Mammary epithelial cell (primary cell): ENCODE measurements at places on chromosomes 4 and X. TPM values are rescaled to one million over a fixed set of nuclear protein-coding genes. Genes with fewer than 3 reads are reported as not detected.
A peak's percentile ranks its signal among the peaks of the same experiment; 100 is the strongest.

C4orf36 gene
- 3.0 TPM for polyA plus RNA-seq

TSPAN7 gene
- 0.40 TPM for polyA plus RNA-seq

- no peak for DNase-seq
Observed at GRCh38 chrX:113892401-113892800, 691.5 kb upstream of the HTR2C start.

CFAP99 gene
- polyA plus RNA-seq, result not detected

DNA sequence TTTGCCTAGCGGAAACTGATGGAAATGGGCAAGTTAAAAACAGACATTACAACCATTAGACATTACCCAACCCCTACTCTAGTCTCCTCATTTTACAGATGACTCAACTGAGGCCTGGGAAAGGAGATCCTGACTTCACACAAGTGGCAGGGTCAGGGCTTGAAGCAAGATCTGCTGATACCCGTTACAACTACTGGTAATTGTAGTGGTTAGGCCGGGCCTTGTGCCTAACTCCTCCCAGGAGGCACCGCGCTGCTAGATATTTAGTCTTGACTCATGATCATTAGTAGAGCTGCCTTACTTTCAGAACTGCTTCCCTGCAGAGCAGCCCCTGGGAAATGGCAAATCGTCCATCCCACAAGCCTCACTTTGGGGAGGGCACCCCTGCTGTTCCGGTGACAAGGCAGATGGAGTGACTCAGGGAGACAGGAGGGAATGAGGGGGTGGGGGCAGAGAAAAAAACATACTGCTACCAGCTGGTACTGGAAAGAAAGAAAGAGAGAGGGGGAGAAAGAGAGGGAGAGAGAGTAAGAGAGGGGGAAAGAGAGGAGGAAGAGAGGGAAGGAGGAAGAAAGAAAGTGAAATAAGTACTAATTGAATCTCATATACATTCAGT, 12.2 kb downstream of the ARHGEF6 start:
- peak; percentile 69 for DNase-seq

DNA sequence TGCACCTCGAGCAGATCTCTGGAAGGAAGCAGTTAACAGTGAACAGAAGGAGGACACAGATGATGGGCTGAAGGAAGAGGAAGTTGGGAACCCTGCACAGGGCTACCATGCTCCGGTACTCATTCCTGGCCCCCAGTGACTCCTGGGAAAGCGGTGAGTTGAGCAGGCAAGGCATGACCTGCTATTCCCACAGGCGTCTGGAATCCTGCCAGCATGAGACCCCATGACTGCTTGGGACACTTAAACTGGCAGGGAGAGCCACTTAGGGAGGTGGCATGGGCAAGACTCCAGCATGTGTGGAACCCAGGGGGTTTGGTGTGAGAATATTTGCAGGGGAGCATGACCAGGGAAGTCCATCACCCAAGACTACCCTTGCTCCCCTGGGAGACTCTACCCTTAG, 1056.4 kb upstream of the POU3F4 start:
- no peak for DNase-seq

DNA sequence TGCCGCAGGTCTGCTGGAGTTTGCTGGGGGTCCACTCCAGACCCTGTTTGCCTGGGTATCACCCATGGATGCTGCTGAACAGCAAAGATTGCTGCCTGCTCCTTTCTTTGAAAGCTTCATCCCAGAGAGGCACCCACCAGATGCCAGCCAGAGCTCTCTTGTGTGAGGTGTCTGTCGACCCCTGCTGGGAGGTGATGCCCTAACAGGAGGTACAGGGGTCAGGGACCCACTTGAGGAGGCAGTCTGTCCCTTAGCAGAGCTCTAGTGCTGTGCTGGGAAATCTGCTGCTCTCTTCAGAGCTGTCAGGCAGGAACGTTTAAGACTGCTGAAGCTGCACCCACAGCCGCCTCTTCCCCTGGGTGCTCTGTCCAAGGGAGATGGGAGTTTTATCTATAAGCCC, 162.7 kb downstream of the NAF1 start:
- DNase-seq, result no peak

DNA sequence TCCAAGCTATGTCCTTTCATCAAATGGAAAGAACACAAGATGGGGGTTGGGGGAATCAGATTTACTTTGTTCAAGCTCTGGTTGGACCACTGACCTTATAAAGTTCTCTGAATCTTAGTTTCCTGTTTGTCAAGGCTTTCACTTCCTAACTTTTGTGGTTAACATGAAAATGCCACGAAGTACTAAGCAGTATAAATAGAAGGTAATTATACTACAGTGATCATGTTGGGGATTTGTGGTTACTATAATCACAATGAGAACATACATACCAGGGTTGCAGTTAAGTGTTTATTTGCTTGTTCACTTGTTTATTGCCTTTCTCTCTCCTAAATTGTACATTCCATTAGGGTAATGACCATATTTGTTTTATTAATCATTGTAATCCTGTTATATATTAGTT, 53.2 kb downstream of the SPRY1 start:
- peak; percentile 30 for DNase-seq

DNA sequence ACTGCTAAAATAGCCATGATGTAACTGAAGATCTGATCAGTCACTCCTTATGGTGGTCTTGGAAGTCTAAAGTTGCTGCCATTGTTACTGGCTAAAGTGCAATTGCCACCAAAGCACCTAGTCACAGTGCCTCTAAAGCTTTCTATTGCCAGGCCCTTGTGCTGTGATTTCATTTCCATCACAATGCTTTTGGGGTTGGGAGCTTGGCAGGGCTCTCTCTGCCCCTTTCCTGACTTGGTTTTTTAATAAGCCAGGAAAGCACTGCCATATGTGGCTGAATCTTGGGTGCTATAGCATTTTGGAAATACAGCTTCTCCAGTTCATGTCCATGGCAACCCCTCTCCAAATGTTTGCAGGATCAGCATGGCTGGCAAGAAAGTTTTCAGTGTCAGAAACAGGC, 1712.4 kb upstream of the TENM3 start:
- no peak for DNase-seq

GRCh38 chr4:139609647-139610046, 53.6 kb upstream of the SETD7 start:
- peak; percentile 19 for DNase-seq

DNA sequence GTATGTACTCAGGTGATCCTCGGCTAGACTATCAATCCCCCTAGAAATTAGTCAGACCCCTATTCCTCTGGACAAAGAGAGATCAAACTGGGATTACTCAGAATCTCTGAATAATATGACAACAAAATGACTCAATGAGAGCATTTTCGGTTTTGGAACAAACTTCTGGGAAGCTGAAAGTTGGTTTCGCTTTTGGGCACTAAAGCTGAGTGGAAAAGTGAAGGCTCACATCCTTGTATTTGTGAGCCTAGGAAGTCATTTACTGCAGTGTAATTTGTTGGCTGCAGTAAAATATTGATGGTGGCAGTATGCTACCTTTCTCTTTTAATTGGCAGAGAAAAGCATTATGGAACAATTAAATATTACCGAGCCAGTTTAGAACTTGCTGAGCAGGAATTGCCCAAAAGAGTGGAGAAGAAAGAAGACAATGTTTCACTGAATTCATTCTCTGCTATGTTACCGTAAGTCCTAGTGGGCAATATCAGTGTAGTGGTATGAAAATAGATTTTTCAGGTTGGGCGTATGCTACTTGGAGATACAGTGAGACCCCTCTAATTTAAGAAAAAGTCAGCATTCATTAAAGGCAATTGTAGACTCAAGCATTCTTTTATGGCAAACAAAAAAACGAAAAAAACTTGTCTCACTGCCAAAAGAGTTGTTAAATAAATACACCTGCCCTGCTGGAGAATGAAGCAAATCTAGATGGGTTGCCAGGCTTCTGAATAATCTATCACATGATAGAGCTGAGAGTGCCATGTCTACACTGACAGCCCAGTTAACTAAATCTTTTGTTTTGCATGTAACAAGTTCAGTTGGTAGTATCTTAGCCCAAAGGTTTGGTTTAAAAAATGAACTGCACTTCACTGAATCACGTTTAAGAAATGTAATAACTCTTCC, 69.6 kb downstream of the AGTR2 start:
- DNase-seq, result peak; percentile 84

FGB gene
- polyA plus RNA-seq, result not detected

- DNase-seq, result no peak
Observed at GRCh38 chr4:7564242-7564641, 129.5 kb upstream of the PSAPL1 start.

DMD gene
- 12.2 TPM for polyA plus RNA-seq
